Naive B cell (primary cell): ENCODE measurements at places on chromosomes 13 and 19. TPM values are rescaled to one million over a fixed set of nuclear protein-coding genes. Genes with fewer than 3 reads are reported as not detected.

SYNE4 gene
- not detected for polyA plus RNA-seq

KIR3DL2 gene
- polyA plus RNA-seq: not detected

ZNF792 gene
- polyA plus RNA-seq: 6.7 TPM

GRCh38 chr13:87274209-87274819 is 396.9 kb upstream of the SLITRK5 start:
- DNase-seq: no peak

MISP3 gene
- 0.53 TPM for polyA plus RNA-seq

ACER1 gene
- polyA plus RNA-seq: not detected

GRCh38 chr19:36245210-36246005 is 30.5 kb downstream of the ZNF146 start:
- no peak for DNase-seq

DNA sequence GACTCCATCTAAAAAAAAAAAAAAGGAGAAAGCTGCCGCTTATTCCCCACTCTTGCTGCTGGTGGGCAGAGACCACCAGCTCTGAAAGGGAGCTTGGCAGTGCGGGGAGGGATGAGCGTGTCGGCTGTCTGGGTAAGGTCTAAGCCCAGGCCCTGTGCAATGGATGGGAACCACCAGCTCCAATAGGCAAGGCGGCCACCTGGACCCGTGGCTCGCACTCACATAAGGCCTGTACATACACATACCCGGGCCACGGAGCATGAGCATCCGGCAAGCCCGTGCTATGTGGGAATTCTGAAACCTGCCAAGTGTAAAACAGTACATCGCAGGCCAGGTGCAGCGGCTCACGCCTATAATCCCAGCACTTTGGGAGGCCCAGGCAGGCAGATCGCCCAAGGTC is 56.6 kb upstream of the USE1 start:
- no peak for DNase-seq

DNA sequence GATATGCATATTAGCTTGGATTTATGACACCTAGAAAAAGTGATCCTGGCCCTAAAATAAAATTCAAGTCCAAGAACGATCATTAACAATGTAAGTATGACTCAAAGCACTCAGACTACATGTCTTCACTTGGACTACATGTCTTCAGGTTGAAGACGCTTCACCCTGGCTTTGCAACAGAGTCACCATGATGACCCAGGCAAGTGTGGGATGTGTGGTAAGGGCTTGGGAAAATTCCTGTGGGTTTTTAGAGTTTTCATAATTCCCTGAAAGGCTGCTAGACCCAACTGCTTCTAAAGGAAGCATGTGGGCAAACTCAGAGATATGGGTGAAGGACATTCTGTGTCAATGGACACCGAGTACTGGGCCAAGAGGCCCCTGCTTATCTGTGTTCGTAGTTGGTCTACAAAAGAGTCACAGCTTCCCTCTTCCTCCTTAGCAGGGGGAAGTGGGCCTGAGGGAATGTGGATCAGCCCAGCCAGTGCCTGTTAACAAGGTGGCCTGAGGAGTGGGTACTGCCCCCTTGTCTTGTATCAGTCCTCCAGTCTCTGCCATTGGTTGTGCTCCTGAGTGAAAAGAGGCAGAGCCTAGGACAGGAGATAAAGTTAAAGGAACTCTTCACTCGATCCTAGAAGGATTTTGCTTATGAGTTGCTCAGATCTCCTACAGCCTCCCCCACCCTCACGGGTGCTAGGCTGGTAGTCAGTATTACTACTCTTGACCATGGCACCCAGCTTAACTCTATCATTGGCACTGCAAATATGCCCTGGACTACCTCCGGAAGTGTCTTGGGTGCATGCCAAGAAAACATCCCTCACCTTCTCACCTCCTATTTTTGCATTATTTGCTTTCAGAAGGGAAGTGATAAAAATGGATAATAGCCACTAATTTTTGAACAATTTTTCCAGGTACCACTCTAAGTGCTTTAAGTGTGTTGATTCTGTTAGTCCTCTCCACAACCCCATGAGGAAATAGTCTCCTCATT is 406.3 kb downstream of the COG6 start:
- DNase-seq: no peak

- no peak for DNase-seq
These were observed 11.1 kb upstream of the RAB3A start for GRCh38 chr19:18214779-18215433.

DNA sequence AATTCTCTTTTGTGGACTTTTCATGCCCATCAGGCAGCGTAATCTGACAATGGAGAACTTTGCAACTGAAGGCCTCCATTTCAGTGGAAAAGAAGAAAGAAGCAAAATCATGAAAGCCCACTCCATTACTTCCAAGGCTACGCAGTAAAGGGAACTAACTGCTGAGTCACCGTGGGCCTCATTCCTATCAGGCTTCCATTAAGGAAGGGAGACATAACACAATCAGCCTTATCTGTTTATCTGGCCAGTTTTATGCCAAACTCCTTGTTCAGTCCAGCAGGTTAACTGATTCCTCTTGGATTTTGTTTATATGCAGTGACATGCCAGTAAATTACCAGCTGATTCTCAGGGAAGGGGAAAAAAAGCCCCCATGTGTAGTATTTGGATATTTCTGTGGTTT is 56.8 kb upstream of the KATNAL1 start:
- DNase-seq: no peak

KASH5 gene
- not detected for polyA plus RNA-seq

- DNase-seq: no peak
These were observed 151.0 kb downstream of the DPF1 start for GRCh38 chr19:38072776-38073750.

DNA sequence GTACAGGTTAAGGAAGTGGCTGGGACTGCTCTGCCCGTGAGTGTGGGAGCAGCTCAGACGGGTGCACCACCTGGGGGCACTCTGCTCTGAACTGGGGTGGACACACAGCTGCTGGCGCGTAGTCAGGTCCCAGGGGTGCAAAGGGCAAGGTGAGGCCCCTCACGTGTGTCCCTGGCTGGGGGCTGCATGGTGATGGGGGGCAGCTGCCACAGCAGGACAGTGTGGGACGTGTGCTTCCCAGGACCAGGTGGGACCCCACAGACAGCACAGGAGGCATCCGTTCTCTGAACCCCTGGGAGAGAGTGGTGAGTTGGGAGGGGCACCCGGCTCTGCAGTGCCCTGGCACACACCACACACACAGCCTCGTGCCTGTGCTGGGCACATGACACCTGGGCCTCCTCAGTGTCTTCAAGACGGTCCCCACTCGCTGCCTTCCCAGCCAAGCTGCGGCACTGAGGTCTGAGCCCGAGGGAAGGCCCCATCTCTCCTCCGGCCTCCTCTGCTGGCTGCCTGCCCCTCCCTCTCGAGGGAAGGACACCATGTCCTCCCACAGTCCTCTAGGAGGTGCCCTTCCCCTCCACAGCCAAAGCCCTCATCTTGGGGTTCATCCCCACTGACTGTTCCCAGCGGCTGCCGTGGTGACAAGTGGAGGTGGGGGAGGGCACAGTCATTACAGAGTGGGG is 24.7 kb downstream of the CILP2 start:
- no peak for DNase-seq

GRCh38 chr13:40794414-40795368 is 5.3 kb downstream of the SLC25A15 start:
- DNase-seq: no peak

DNA sequence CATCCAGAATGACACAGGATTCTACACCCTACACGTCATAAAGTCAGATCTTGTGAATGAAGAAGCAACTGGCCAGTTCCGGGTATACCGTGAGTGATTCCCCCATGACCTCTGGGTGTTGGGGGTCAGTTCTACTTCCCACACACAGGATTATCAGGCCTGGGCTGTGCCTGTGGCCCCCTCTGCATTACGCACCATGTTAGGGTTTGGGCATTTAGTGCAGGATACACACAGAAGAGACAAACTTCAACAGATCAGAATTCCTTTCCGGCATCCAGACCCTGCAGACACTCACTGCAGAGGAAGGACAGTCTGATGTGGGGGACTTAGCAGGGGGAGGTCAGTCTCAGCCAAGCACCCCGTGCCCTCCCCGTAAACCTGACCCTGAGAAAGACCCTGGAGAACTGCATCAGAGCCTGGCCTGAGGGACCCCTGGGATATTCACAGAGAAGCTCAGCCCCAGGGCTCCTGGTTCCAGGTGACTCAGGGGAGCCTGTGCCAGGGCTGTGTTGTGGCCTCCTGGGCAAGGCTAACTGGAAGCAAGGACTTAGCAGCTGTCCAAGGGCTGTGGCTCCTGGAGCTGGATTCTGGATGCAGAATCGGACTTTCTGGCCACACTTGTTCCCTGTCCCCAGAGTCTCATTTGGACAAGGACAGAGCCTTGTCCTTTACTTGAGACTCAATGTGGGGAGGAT is 1.7 kb downstream of the CEACAM5 start:
- no peak for DNase-seq

DNA sequence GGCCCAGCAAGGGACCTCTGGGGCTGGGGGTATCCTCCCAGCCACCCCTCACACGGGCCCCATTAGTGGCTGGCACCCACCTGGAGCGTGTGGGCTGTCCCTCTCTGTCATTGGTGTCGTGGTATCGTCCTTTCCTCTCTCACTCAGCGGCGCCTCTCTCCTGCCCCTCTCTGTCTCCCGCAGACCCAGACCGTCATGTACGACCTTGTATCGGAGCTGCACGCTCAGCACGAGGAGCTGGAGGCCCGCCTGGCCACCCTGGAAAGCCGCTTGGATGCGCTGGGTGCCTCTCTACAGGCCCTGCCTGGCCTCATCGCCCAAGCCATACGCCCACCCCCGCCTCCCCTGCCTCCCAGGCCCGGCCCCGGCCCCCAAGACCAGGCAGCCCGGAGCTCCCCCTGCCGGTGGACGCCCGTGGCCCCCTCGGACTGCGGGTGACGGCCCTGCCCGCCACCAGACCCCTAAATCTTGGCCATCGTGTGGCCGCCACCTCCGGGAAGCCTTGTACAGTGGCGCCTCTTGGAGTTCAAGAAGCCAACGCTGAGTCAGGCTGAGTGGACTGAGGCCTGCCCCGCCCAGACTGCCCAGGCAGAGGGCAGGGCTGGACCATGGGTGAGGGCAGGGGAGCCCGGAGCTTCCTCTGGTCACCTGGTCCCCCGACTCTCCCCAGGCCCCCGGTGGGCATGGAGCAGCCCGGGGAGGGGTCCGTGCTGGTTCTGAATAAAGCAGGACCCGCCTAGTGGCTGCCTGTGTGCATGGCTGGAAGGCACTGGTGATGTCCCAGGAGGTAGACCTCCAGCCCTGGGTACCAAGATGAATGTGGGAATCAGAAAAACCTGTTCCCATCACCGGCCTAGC is 9.8 kb upstream of the ARRDC2 start:
- DNase-seq: no peak

SIGLEC7 gene
- polyA plus RNA-seq: not detected

- DNase-seq: no peak
These were observed 20.2 kb upstream of the DGKH start for GRCh38 chr13:42028113-42028799.

CNMD gene
- not detected for polyA plus RNA-seq

DNA sequence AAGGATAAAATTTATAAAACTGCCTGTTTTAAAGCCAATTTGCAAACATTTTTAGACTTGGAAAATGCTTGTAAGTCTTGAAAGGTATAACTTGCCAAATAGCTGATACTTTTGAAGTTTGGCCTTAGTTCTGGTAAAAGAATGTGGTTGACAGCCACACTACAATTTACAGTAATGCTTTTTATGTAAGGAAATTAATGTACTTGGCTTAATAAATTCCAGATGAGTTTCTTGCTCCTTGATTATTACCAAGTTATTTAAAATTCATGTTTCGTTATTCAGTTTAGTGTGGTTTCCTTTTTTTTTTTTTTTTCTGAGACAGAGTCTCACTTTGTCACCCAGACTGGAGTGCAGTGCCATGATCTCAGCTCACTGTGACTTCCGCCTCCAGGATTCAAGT is 14.9 kb downstream of the LMO7 start:
- DNase-seq: no peak

GIPR gene
- polyA plus RNA-seq: not detected

GRCh38 chr19:29418201-29418600 is 107.6 kb upstream of the VSTM2B start:
- no peak for DNase-seq

DNA sequence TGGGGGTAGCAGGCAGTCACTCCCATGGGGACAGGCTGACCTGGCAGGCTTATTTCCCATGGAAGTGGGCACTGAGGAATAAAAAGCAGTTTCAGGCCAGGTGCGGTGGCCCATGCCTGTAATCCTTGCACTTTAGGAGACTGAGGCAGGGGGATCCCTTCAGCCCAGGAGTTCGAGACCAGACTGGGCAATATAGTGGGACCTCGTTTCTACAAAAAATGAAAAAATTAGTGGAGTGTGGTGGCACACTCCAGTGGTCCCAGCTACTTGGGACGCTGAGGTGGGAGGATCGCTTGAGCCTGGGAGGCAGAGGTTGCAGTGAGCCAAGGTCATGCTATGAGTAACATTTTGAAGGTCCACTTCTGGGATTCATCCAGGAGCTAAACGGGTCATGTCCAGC is 6.0 kb downstream of the GJB2 start:
- no peak for DNase-seq

DNA sequence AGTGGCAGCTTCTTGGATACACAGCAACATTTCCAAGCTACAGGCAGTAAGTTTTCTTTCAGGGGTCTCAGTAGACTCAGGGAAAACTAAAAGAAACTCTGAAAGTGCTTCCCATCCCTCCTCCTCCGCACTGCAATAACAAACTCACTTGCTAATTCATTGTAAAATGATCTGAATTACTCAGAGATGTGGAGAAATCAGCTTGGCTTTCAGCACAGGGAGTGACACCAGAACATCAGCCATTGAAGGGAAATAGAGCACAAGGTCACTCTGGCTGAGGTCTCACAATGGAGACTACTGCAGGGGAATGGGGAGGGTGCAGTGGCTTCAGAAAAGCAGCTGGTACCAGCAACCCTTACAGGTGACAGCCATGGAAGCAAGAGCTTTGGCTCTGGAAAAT is 137.3 kb upstream of the SERP2 start:
- DNase-seq: no peak

DNA sequence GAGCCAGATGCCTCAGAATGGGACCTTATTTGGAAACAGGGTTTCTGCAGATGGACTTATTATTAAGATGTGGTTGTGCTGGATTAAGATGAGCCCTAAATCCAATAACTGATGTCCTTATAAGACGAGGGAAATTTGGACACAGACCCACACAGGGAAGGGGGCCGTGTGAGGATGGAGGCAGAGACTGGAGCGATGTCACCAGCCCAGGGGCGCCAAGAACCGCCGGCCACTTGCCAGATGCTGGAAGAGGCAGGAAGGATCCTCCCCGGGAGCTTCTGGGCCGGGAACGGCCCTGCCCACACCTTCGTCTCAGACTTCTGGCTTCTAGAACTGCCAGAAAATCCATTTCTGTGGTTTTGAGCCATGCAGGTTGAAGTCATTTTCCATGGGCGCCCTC is 26.6 kb downstream of the GNG7 start:
- DNase-seq: no peak

C19orf38 gene
- polyA plus RNA-seq: 1.6 TPM
